ENCODE measurements at places on chromosomes 16 and 17.

DNA sequence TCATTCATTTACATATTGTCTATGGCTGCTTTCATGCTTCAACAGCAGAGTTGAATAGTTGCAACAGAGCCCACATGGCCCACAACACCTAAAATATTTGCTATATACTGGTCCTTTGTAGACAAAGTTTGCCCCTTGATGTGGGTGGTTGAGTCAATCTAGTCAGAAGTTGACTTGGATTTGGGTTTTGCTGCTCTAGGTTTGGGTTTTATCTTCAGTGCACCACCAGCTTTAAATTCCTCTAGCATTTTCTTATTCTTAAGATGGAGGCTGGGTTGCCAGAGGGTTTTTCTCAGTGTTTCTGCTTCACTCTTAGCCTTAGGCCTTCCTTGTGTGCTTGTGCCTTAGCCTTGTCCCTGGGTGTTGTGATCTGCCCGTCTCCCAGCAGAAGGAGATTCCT is 51.0 kb downstream of the CCDC182 start:
- DNase-seq, result no peak

GRCh38 chr17:80168371-80168770 is 1.5 kb upstream of the CARD14 start:
- no peak for DNase-seq

DNA sequence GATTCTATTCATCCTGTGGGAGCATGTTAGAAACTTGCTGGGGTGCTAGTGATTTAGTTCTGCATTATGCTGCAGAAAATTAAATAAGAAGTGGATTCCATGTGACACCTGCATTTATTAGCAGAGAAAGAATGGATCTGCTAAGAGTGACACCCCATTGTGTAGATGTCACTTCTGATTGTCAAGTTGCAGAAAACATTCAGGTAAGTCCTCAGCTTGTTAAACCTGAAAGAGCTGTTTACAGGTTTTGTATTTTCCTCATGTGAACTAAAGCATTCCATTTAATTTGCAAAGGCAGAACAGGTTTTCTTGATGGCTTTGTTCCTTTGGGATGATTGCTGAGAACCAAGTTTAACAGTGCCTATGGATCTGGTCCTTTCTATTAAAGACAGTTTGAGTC is 238.7 kb downstream of the ABCC12 start:
- DNase-seq, result no peak

GRCh38 chr16:85917012-85917411 is 18.1 kb downstream of the IRF8 start:
- DNase-seq, result no peak

DNA sequence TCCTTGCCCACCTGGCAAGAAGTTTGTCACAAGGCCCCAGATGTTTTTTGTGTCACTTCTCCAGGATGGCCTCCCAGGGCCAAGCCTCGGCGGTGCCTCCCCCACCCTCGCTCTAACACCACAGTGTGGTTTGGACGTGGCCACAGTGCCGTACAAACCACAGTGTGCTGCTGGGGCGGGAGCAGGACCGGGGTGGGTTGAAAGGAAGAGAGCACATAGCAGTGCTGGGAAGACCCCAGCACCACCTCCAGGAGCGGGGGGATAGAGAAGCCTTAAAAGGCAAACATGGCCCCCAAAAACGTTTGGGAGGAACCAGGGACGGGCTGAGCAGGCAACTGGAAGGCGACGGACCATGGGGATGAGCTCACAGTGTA is 5.0 kb upstream of the BCL6B start:
- DNase-seq, result no peak

DNA sequence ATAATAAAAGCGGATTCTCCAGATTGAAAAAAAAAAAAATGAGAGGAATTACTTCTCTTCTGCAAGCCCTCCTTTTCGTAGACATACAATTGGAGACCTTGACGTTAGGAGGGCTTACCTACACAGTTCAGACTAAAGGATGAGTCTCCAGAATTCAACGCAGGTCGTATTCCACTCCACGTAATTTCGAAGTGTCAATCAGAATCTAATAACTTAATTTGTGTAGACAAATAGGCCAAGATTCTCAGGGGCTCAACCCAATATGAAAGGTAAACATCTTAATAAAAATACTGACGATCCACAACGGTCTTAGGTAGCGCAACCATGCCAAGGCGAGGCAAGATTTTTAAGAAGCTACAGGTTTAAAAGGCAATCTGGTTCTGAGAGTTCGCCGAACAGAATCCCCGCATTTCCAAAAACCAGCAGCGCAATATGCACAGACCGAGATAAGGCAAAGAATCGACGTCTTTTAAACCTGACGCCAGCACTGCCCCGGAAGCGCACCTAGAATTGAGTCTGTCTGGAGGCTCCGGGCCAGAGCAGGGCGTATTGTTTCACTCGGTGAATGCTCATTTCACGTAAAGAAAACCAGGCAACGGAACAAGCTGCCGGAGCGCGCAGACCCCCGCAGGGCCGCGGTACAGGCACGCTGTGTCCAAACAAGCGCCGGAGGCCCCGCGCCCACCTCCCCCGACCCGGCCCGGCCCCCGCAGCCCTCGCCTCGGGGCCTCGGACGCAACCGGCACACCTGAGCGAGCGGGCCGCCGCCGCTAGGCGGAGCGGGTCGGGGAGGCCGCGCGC is 623 bp downstream of the MBTPS1 start:
- DNase-seq, result no peak

DNA sequence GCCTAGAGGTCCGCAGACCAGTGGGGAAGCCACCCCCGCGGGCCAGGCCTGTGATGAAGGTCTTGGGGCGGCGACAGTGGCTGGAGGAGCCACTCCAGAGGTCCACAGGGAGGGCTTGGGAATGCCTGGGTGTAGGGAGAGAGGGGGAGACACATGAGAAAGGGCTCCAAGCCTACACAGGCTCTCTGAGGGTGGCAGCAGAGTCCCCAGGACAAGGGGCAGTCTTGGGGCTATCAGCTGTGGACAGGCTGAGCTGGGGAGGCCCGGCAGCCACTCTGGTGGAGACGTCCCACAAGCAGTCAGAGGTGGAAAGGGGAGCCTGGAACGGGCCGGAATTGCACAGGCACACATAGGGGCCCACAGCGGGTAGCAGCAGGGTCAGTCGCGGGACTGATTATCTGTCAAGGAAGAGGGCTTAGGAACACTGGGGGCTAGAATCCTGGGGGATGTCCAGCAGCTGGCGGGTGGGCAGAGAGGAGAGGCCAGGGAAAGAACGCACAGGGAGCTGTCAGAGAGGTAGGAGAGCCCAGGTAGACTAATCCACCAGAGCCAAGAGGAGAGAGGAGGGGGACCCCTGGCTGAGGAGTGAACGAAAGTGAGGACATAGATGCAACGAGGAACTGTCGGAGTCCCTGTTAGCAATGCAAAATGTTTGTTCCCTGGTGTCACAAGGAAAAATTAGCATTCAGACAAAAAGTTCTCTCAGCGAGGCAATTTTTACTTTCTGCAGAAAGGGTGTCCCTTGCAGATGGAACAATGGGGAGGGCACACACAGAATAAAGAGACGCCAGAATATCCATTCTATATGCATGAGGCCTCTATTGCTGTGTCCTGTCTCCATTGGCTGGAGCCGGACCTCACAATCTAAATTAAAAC is 93.9 kb upstream of the DNAH17 start:
- no peak for DNase-seq

DNA sequence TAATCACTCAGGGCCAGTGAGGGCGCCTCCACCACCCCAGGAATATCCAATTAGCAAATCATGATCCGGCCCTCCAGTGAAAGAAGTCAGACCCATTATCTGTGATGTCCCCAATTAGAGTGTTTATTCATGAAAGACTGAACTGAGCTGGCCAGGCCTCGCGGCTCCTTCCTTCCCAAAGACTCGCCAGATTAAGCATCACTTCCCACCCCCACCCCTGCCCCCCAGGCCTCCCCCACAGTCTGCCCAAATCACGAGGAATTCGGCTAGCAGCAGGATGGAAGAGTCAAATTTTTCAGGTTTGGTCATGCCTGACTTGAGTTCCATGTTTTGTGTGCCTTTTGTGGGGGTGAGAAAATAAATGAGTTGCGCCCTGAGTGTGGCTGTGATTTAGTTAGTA is 298.4 kb upstream of the SALL1 start:
- DNase-seq, result no peak

GRCh38 chr17:31731118-31731517 is 127.9 kb downstream of the COPRS start:
- no peak for DNase-seq

DNA sequence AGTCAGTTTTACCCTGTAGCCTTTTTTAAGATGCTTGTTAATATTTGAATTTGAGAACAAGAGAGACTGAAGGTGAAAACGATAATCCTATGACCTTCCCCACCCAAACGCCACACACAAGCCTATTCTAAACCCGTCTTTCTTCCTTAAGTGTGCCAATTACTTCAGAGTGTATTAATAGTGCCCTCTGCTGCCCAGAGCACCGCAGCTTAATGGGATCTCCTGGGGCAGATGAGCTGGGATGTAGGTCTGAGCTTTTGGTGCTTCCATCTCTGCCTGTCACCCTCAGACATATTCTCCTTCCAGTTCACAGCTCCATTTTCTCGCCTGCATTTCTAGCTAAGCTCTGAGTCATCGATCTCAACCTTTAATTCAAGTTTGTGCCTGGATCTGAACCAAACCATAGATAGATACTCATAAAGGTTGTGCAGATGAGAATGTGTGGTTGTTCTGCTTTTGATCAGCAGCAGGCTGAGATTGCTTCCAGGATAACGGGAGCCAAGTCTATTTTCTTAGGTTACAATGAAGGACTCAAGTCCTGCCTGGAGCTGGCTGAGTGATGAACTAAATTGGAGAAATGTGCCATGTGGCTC is 46.4 kb upstream of the CDH13 start:
- DNase-seq, result no peak

DNA sequence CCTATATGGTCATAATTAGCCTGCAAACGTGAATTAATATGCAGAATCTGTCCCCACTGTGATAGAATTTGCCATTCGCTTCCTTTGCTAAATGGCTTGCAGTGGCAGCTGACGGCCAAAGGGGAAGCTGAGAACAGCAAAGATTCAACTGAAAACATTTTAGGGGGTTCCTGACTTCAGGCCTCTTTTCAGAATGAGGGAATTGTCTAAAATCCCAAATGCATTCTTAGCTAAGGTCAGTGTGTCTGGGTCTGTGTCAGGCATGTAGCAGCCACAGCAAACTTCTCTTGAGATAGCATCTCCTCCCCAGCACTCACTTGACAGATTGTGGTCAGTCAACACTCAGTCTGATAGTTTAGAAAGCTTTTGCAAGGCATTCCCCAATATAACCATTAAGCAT is 701.1 kb downstream of the WWOX start:
- no peak for DNase-seq

GRCh38 chr17:66309793-66310192 is 7.4 kb downstream of the PRKCA start:
- DNase-seq, result no peak

DNA sequence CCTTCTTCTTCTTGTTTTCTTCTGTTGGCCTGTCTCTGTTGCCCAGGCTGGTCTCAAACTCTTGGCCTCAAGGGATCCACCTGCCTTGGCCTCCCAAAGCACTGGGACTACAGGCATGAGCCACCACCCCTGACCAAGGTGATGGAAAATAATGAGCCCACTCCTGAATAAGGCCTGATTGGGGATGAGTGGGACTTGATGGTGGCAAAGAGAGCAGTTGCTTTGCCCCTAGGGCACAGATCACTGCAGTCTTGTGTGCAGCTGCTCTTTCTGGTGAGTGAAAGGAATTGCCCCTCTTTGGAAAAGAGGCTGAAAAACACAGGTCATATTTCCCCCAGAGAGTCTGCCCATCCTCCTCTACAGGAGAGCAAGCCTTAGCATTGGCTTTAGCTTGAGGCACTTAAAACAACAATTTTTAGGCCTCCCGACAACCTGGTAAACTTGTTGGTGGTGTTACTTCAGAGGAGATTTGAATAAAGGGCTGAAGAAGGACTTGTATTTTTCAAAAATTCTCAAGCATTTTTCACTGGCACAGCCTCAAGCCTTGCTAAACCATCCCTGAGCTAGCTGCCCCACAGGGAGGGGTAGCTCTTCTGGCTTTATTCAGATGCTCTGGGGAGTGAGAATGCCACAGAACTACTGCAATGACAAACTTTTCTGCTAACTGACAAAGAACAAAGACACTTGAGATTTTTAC is 6.1 kb upstream of the PDP2 start:
- no peak for DNase-seq

DNA sequence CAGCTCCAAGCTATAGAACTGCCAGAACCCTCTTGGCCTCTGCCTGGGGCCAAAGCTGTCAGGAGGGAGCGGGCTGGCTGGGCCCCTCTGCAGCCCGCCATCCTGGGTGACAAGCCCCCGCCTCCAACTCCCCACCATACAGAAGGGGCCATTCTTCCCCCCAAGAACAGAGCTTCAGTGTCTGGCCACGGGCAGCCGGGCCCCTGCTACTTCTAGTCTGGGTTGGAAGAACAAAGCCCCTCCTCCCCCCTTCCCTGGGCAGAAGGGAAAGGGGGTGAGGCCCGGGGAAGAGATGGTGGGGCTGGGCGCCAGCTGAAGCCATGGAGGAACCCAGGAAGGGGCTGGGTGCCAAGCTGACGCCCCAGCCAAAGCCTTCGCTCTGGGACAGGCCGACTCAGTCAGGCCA is 9.0 kb downstream of the NAT9 start:
- peak; percentile 87 for DNase-seq

DNA sequence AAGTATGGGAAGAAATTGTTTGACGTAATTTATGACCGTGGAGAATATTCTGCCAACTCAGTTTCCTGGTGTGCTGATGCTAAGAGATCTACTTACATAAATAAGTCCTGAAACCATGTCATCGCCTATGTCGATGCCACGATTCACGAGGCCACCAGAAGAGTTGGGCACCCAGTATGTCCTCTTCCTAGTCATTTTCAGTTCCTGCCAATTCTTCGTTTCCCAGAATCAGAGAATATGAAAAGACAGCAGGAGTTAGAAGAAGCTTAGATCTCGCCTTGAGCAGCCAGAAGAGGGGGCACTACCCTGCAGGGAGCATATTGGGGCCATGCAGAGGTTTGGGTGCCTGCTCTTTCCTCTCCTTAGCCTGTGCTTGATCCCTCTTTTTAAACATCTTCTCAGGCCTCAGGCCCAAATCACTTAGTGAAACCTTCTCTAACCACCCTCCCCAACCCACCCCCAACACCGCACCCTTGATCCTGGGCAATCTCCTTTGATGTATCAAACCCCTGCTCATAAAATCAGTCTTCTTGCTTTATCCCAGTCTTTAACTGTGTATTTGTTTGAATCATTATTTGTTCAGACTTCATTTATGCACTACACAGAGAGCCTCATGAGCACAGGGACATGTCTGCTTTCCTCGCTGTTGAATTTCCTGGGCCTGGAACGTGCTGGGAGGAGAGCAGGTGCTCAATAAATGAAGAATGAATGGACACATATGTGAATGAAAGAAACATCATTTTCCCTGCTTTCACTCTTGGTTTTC is 12.2 kb upstream of the LONP2 start:
- DNase-seq, result peak; percentile 3

GRCh38 chr16:7366041-7366440 is 33.4 kb downstream of the RBFOX1 start:
- DNase-seq, result no peak

- DNase-seq, result no peak
These were observed 70.3 kb downstream of the NETO2 start for GRCh38 chr16:47073223-47074155.

Data from nucleus accumbens (tissue), 56 donors.